ENCODE measurements at places on chromosomes 7 and 10.

DNA sequence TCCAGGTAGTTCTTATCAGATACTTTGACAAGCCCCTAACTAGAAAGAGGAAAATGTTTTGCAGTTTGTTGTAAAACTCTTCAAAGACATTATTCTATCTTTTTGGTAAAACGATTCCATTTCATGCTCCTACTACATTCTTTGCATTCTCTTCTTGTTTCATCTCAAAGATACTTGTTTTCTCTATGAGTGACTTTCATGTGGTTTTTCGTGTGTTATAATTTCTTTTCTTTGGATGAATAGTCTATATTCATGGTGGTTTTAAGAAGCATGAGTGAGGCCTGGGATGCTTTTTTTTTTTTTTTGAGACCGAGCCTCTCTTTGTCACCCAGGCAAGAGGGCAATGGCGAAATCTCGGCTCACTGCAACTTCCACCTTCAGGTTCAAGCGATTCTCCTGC lies 292.5 kb upstream of the LYZL1 start:
- no peak for DNase-seq

DNA sequence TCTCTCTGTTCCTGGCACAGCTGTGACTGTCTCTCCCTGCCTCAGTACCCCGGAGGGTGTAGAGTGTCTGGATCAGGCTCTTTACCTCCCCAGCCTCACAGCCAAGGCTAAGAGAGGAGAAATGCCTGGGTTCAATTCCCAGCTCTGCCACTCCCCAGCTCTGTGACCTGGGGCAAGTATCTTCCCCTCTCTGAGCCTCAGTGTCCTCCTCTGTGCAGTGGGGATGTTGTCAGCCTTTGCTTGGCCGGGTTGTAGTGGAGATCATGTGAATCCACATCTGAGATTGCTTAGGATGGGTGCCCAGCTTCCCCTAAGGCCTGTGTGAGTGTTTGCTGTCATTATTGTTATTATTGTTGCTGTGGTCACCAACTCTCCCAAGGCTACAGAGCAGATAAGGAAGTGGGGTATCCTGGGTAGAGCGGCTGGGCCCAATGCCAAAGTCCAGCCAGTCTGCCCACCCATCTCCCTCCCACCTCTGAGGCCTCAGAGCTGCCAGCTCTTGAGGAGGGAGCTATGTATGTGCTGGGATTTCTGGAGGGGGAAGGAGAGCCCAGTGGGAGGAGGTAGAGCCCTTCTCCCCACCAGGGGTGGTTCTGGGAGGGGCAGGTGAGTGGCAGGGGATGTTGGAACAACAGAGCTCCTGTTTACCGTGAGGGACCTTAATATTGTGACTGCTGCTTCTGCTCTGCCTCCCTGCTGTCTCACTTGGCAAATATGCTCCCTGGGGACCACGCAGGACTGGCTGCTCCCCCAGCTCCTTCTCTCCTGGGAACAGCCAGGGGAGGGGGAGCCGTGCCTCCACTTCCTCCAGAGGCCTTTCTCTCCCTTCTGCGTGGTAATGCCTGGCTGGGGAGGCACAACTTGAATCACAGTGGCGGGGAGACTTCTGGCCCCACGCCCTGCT lies 170.5 kb downstream of the RPS24 start:
- no peak for DNase-seq

DNA sequence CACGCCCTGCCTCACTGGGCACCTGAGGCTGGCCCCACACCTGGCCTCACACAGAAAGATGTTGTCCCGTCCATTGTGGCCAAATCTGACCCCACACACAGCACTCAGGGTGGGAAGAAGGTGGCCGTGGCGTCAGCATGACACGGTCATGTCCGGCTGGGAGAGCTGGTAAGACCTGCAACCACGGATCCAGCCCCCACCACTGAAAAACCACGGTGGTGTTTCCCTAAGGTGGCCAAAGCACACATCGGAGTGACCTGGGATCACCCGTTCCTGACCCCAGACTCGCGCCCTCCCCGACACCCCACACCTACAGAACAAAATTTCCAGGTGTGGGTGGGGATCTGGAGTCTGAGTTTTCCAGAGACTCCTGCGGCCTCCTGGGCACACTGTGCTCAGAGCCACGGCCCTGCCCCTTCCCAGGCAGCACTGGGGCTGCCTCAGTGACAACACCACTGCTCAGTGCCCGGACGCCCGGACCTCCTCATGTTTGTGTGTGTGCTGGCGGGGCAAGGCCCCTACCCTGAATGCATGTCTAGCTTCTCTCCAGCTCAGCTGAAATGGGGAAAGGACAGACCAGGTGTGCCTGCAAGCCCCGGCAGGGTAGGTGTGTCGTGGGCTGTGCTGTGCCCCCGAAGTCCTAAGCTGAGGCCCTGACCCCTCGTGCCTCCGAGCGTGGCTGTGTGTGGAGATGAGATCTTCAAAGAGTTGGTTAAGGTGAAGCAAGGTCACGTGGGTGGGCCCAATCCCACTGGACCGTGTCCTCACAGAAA lies 36.1 kb downstream of the STK32C start:
- no peak for DNase-seq

- no peak for DNase-seq
Measured at GRCh38 chr7:25124465-25125136, 459 bp downstream of the CYCS start.

- no peak for DNase-seq
Measured at GRCh38 chr7:34087892-34088891, 182.9 kb downstream of the BMPER start.

DNA sequence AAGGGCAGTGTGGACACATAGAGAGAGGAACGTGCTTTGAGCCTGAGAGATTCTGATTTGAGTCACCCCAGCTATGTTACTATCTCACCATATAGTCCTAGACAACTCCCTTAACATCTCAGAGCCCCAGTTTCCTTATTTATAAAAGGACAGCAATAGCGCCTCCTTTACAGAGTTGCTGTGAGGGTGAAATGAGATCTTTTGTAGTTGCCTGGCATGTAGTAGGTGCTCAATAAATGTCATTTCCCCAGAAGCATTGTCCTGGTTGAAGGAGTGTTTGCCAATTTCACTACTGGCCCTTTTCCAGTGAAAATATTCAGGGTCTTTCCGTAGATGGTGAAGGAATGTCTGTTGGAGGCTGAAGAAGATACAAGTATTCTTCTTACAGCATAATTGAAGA lies 51.3 kb upstream of the FAM180A start:
- DNase-seq = no peak

DNA sequence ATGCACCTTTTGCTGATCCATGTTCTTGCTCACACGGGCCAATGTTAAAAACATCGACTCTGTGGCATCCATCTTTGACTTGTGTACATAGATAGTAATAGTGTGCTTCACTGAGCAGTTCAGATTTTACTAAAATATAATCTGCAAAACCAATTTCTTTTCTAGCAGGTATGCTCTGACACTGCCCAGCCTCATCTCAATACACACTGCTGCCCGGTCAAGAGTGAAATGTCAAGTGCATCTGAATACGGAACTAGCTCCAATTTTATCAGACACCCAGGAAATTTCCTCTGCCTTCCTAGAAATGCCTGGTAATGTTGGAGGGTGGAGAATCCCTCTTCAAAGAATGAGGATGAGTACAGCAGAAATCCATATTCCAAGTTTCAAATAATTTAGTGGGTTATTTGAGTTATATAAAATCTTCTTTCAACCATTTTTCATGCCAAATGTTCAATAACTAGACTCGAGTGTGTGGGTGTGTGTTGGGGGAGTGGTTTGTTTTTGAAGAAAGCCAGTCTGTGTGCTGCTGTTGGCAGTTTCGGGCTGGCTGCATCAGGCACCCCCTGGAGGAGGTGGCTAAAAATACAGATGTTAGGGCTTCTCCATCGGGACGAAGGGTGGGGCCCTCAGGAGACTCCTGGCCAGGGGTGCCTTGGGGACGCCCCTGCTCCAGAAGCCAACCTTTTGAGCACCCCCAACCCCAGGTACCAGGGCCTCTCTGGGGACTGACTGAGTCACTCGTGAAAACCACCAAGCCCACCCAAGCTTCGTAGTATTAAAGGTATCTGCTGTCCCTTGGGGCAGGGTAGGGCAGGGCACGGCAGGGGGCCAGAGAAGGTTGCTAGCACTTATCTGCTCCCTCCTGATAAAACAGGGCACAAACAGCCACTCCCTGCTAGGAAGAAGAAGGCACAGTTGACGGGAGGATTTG lies 15.4 kb downstream of the CTBP2 start:
- DNase-seq = no peak

DNA sequence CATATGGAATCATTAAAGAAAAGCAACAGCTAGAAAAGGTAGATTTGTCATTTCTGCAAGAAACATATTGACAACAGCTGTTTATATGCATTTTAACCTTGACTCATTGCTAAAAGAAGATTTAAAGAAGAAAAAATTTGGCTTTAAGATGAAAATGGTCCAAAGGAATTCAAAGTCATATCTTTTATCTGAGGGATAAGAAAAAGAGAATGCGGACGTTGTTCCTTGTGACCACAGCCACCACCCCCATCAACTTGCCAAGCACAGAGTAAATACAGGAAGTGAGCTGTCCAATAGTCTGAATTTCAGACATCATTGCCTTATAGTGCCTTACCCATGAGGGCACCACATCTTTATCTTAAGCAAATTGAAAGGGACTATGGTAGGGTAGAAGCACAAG lies 7.3 kb upstream of the CRPPA start:
- no peak for DNase-seq

- DNase-seq = no peak
Measured at GRCh38 chr7:108413782-108414492, 42.3 kb downstream of the NRCAM start.

DNA sequence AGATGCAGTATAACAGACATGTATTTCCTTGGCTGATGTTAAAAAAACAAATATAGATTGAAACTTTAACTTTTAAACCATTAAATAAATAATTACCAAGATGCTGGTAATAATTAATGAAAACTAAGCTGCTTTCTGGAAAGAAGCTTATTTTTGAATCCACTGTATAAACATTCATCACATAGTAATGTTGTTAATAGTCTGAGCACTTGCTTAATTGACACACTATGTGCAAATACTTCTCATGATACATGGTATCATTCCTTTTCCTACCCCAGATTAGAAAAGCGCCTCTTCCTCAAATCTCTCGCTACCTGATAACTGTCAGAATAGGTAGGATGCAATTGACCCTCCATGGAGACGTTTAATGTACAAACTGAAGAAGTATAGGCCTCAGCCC lies 15.0 kb upstream of the COL28A1 start:
- no peak for DNase-seq

GRCh38 chr10:24617771-24618396 lies 105.8 kb downstream of the ARHGAP21 start:
- DNase-seq = no peak

DNA sequence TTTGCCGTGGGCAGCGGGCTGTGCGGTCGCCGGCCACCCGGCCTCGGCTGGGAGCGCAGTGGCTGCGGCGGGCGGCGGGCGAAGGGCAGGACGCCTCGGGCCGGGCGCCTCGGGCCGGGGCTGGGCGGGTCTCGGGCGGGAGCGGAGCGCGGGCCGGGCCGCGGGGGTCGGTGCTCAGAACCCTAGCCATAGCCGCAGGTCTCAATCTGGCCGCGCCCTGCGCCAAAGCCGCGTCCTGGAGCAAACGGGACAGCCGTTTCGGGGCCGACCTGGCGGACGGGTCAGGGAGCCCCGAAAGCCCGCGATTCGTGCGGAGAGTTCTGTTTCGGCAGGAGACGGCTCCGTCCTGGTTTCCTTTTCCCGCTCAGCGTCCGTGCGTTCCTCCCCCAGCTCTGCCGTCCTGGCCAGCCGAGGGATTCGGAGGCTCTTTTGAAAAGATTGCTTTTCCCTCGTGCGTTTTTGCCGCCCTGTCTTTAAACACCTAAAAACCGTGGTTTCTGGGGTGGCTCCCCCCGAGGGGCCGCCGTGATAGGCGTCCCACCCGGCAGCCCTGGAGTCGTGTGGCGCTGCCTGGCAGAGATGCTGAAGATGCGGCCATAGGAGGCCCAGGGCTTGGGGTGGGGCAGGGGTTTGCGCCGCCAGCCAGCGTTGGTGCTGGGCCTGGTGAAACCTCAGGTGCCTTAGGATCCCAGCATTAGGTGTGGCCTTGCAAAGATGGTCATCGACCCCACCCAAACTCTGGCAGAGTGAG lies 727 bp downstream of the RET start:
- DNase-seq = no peak

DNA sequence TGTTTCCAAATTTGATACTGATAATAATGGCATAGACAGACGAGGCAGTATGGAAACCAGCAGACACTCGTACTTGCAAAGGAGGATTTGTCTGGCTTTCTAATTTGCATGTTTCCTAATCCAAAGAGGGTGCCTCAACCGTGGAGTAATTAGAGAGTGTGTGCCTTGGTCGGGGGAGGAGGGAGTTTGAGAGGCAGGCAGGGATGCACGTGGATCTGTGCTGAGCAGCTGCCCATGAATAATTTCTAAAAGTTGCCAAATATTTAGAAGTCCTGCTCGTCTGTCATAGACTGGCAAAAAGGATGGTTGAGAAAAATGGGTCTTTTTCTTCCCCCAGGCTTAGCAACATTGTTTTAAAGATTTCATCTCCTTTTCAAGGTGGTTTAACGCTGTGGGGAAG lies 69.4 kb downstream of the PTPRE start:
- no peak for DNase-seq
